ENCODE measurements at places on chromosomes 11 and 22.

GRCh38 chr22:26131589-26132154, 37.6 kb upstream of the SEZ6L start:
- DNase-seq = no peak

DNA sequence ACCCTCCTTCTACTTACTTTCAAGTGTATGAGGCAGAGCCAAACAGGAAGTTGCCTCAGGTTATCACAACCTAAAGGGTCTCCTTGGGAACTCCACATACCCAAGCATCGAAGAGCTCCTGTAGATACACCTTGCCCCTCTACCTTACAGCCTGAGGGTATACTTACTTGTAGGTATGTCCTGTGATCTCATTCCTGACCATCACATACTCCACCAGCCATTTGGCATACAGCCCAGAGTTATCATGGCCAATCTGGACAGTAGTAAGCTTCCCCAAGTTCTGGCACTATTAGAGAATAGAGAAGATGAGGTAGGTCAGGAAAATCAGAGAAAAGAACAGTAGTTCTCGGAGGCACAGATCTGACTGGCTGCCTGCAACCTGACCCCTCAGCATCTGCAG, 53.4 kb upstream of the SCUBE2 start:
- no peak for DNase-seq

DNA sequence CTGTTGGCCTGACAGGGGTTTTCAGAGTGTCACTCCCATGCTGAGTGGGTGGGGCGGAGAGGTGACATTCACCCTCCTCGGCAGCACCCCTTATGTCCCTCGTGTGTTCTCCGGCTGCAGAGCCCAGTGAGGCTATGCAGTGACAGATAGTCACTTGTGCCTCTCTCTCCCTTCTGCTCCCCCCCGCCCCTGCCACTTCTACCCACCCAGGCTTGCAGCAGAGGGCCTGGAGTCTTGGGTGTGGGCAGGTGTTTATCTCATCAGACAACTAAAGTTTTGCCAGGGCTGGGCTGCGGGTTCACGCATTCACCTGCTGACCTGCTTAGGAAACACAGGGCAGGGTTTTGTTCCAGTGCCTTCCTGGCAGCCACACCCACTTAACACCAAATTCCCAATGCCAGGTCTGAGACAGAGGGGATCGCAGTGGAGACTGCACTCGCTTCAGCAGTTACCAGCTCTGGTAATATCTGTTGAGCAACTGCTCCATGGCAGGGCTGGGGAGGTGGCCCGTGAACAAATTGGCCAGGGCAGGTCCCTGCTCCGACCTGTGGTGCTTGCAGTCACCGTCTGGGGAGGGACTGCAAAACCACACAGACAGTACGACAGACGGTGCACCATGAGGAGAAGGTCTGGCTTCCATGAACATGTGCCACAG, 50.5 kb upstream of the ADA2 start:
- DNase-seq = no peak

DNA sequence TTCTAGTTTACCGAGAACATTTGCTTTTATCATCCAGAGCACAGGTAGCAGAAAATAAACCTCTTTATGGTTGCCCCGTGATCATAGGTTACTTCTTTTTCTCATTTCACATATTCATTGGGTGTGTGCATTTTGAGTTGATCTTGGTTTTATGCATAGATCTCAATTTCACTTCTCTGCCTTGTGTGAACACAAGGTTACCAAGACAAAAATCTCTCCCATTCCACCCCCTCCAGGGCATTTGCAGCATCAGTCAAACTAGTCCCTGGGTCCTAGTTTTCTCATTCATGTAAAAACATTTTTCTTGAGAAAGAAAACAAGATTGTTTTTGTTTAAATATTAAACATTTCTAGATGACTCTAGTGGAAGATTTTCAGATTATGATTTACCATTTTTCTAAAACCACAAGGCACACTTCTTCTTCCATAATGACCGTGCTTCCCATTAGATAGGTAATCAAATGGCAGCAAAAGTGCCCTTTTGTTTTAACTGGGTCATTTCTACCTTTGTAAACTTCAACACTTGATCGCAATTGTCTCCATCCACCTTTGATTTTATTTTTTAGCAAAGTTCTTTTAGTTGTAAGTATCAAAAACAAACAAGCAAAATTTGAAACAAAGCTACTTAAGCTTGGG, 526.6 kb upstream of the CADM1 start:
- no peak for DNase-seq

- no peak for DNase-seq
These were observed 37.5 kb upstream of the STK33 start for GRCh38 chr11:8631395-8632118.

DNA sequence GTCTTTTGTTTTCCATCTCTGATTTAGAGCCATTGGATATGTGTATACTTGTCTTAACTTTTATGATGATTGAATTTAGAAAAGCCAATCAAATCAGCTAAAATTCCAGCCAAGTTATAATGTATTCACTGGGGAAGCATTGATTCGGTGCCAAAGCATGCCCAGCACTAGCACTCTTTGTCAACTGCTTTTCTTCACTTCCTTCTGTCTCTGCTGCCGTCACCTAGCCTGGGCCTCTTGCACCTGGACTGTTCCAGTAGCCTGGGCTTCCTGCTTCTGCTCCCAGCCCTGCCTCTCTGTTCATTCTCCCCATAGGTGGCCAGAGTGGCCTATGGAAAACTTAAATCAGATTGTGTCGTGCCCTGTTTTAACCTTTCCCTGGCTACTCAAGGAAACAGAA, 80.7 kb downstream of the NAV2 start:
- DNase-seq = no peak

- no peak for DNase-seq
These were observed 27.7 kb upstream of the RRM1 start for GRCh38 chr11:4066910-4067309.

DNA sequence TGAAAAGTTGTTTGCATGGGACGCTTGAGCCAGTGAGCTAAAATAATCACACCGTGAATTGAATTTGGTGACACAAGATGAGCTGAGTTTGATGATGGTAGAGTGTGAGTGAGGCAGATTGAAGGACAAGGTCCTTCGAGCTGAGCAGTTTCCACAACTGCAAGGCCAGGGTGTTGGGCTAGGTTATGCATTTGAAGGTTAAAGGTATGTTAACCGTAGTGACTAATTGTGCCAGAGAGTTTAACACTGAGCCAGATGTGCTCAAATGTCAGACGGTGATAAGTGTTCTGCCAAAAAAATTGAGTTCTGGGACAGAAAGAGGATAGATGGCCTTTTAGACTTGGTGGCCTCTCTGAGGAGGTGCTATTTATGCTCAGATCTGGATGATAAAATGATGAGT, 89.5 kb downstream of the FAM83F start:
- no peak for DNase-seq

GRCh38 chr11:64568584-64569140, 22.4 kb upstream of the SLC22A12 start:
- no peak for DNase-seq

DNA sequence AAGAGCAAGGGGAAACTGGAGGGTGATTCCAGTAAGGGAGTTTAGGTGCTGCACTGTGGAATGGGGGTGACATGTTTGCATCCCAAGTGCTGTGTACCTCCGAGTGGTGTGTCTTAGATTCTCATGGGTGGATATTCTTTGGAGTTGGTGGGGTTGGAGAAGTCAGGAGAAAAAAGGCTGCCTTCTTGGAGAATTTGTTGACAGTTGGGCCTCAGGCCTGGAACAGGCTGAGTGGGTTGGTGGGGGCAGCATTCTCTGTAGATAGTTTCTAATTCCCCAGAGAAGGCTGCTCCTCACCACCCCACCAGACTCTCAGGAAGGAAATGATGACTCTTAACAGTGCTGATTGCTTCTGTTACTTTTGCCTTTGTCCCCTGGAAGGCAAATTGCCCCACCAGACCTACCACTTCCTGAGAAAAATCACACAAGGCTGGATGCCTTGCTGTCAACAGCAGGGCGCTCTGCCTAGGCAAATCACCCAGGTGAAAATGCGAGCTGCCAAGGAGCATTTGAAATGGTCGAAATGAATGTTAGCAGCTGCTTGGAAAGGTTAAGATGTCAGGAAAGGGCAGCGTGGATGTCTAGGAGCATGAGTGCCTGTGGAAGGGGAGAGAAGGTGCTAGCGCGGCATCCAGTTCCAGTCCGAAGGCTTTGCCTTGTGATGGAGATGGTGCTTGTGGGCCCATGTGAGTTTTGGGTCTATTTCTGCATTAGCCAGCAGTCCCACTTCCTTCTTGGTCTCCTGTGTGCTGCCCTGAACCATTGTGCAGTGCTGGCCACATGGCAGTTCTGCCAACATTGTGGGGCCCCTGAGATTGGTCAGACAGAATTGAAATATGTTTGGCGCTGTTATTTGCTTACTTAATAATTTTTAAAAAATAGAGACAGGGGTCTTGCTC, 29.7 kb upstream of the SORL1-AS1 start:
- DNase-seq = peak; percentile 56

DNA sequence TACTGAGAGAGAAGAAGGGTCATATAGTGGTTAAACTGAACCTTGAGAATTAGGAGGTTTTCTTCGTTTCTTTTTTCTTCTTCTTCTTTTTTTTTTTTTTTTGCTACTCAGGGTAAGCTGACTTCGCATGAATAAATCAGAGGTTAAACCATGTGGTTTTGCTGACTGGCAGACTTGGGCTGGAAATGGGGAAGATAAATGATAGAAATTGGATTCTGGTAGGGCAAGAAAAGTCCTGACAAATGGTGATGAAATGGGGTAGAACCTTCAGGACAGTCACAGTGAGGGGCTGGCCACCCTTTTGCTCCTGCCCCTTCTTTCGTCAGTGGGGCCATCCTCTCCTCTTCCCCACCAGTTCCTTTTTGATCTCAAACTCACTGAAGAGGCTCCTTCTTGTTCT, 1.6 kb upstream of the SWAP70 start:
- no peak for DNase-seq

GRCh38 chr11:134502153-134502550, 90.1 kb upstream of the B3GAT1 start:
- no peak for DNase-seq

GRCh38 chr11:59028105-59028504, 58.0 kb upstream of the GLYATL1B start:
- no peak for DNase-seq

GRCh38 chr11:85627332-85627997, at the start of gene DLG2:
DLG2 (minus strand) TSS chr11:85627344.
- no peak for DNase-seq

DNA sequence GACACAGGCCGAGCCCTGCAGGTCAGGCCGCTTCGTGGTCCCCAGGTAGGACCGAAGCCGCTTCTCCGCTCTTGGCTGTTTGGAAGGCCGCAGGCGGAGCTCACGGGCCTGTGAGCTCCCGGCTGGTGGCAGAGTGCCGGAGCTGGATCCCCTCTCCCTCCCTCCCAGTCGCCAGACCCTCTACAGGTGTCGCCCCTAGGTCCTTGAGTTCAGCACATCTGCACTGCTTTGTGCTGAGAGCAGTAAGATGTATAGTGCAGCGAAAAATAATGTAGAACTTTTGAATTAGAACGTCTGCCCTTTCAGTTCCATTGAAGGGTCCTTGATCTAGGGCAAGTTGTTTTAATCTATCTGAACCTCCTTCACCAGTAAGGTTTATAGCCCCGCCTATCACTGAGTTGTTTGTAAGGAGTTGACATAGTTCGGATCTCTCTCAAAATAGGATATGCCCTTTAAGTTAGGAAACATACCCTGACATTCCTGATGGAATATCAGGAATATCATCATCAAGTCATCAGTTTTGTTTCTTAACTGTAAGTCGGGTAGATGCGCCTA, 419 bp downstream of the ANKRD49 start:
- DNase-seq = no peak

DNA sequence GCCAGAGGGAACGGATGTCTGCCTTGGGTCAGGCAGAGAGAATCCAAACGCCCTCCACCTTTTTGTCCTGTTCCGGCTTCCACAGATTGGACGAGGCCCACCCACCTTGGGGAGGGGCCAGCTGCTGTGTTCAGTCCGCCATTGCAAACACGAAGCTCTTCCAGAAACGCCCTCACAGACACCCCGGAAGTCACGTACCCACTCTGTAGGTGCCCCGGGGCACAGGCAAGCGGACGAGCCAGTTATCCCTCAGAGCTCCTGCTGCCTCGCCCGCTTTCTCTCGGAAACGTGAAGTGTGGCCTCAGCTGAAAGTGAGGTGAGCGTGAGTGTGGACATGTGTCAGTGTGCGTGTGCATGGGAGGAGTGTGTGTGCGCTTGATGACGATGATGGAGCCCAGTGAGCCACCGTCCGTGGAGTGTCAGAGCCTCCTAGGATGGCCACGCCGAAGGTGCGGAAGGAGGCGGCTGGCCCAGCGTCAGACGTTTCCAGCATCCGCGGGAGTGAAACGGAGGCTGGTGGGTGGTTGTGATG, 869.2 kb downstream of the TBC1D22A start:
- DNase-seq = no peak

GRCh38 chr11:62556875-62557631, 10.4 kb upstream of the AHNAK start:
- DNase-seq = peak; percentile 67

GRCh38 chr22:35742342-35743100, 24.8 kb downstream of the APOL5 start:
- no peak for DNase-seq

DNA sequence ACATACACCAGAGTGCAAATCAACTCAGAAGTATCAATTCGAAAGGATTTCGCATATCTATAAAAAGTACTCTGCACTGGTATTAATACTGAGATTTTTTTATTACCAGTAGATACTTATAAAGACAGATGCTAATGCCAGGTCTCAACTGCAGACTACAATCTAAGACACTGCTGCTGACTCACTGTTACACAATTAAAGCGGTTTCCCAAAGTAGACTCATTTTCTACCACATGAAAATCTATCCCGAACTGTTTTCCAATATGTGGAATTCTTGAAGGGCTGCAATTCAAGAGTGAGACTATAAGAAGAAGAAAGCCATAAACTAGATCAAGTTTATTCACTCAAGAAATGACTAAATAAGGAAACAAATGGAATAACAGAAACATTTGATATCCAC, 57.2 kb upstream of the ARHGAP32 start:
- DNase-seq = no peak

GRCh38 chr11:56819916-56820315, 71.4 kb upstream of the OR9G4 start:
- DNase-seq = no peak

- DNase-seq = no peak
These were observed 7.9 kb downstream of the ASPHD2 start for GRCh38 chr22:26436903-26437515.

GRCh38 chr22:41596776-41597634, 7.4 kb upstream of the PMM1 start:
- DNase-seq = peak; percentile 54

DNA sequence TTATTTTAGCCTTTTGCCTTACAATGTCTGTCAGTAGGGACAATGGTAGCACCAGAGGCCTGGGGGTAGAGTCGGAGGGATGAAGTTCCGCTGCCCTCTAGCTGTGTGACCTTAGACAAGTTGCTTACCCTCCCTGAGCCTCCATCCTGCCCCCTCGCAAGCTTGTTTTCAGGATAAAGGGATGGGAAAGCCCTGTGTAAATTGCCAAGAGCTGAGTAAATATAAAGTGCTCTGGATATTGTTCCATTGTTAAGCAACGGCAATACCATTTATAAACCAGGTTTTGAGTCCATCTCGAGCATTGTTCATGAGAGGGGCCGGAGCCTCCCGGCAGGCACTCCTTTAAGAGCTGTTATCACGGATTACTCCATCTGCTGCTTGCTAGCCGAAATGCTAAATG, 72.9 kb downstream of the ZBTB16 start:
- no peak for DNase-seq
